Activated CD8-positive, alpha-beta memory T cell treated with anti-CD3 and anti-CD28 coated beads for 4 hours (primary cell): ENCODE measurements at places on chromosomes 5 and 9.

DNA sequence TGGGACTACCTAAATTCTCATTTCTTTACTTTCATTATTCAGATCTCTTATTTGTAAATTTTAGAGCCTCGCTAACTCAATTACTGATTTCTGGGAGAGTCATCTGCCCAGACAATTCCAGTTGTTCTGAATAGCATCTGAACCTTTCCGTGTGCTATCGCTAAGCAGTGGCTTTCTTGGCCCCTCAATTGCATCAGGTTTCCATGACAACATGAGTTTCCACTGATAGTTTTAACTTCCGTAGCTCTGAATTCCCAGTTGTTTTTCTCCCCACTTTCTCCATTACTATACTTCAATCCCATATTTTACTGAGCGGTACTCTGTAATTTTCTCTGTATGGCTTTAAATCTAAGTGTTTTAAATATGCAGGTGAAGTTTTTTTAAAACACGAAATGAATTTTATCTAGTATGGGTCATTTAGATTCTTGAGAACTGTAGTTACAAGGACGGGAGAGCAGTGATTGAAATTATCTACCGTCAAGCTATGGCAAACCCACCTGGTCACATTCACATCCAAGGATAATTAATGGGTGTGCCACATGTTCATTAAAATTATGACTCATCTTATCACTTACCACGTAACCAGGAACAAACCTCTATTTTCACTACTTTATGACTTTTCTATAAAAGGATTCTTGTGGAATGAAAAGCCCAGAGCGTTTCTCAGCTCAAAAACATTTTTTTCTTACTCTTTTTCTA, 223.5 kb upstream of the PCSK5 start:
- DNase-seq, result no peak

DNA sequence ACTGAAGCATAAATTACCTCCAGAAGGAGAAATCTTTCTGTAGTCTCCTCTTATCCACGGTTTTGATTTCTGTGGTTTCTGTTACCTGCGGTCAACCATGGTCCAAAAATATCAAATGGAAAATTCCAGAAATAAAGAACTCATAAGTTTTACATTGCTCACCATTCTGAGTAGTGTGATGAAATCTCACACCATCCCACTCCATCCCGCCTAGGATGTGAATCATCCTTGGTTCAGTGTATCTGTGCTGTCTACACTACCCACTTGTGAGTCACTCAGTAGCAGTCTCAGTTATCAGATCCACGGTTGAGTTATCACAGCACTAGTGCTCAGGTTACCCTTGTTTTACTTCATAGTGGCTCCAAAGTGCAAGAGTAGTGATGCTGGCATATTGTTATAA, 371.2 kb downstream of the NFIB start:
- no peak for DNase-seq

- DNase-seq, result no peak
Observed at GRCh38 chr5:140010798-140011197, 32.3 kb downstream of the NRG2 start.

- no peak for DNase-seq
Observed at GRCh38 chr9:84310883-84311282, 29.7 kb downstream of the SLC28A3 start.

- peak; percentile 18 for DNase-seq
Observed at GRCh38 chr9:124285903-124286291, 28.1 kb downstream of the NEK6 start.

- DNase-seq, result no peak
Observed at GRCh38 chr9:110337727-110338126, at the start of gene TXNDC8. TXNDC8 (minus strand) TSS chr9:110337863.

- no peak for DNase-seq
Observed at GRCh38 chr5:123116058-123116457, 27.0 kb downstream of the PRDM6 start.

- no peak for DNase-seq
Observed at GRCh38 chr9:96129747-96130146, 172.2 kb downstream of the HSD17B3 start.

- no peak for DNase-seq
Observed at GRCh38 chr5:516980-517379, 7.3 kb downstream of the SLC9A3 start.

DNA sequence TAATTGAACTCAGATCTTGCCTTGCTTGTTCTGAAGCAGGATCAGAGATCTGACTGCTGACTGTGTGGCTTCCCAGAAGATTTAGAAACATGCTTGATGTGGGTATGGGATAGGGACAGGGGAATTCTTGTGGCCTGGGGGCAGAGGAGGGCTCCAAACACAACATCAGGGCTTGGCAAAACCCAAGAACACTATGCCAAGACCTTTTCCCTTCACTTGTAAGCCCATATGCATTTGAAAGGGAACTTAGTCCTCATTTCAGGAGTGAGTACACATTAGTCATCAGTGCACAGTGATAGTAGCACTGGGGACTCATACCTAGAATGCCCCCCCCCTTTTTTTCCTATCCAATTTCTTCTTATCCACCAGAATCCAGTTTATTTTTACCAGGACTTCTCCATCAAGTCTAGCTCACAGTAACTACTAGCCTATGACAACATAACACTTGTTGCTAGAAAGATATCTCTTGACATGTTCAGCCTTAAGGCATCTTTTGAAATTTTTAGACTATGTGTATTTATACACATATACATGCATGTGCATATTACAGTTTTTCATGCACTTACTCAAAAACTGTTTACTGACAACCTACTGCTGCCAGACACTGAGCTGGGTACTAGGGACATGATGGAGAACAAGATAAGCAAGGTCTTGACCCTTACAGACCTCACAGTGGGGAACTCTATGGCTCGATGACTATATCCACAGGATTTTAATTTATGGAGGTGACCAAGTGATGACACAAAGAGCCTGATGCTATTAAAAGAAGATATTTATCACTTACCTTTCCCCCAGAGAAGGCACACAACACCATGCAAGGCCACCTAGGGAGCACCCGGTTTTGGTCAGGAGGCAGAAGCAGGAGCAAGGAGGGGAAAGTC, 158.3 kb upstream of the MAP3K1 start:
- DNase-seq, result no peak

- DNase-seq, result no peak
Observed at GRCh38 chr9:87569518-87569917, 71.9 kb downstream of the DAPK1 start.

DNA sequence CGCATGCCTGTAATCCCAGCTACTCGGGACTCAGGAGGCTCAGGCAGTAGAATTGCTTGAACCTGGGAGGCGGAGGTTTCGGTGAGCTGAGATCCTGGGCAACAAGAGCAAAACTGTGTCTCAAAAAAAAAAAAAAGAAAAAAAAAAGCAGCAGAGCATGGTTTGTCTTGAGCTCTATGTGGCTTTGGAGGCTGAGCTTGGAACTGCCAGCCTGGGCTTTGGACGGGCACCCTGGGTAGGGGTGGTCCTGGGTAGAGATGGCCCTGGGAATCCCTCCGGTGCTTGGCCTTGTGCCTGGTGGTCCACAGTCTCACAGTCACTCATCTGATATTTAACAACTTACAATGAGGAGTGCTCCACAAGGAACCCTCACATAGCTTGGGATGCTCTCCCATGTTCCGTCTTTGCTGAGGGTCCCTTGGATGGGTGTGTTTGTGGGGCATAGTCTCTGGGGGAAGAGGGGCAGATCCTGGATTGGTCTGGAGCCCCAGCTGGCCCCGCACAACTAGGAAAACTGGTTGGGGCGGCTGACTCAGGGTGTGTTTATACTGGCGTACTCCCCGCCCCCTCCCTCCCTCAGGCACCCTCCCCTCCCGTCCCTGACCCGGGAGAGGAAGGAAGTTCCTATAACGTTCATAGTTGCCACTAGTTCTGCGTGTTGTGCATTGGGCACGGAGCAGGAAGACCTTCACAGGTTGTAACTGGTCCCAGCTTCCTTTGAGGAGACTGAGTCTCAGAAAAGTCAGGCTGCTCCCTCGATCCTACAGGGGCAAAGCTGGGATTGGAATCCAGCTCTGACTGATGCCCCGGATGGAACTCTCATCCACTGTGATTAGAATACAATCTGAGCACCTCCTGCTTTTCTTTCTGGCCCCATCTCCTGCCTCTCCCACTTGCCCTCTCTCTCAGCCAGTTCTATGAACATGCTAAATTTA, 11.2 kb downstream of the IER5L start:
- no peak for DNase-seq

- no peak for DNase-seq
Observed at GRCh38 chr5:60487476-60487875, 212.5 kb downstream of the DEPDC1B start.

DNA sequence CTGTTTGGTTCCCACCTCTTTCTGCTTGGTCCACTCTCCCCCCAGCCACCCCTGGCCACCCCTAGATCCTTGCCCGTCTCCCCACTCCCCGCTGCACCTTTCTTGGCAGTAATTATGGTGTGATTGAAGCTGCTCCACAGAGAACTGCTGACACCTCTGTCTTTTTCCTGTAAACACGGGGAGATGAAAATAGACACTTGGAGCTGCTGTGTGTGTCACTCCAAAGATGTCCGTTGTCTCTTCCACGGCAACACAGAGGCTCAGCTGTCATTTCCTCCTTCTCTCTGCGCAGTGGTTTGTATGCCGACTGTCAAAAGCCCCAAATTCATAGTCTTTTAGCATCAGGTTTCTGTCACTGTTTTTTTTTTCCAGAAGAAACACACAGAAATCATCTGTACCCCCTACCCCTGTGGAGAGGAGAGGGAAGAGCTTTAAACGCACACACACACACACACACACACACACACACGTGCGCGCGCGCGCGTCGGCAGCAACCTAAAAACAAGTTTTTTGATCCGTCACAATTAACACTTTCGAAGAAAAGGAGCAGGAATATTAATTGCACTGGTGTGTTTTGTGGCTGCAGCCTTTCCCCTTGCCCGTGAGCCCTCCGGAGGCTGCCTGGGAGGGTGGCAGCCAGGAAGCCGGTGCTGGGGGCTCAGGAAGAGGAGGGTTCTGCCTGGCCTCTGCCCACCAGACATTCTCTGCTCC, 39.8 kb downstream of the ASS1 start:
- no peak for DNase-seq
